Effector CD4-positive, alpha-beta T cell (primary cell): ENCODE measurements at places on chromosomes 3 and 15.

DNA sequence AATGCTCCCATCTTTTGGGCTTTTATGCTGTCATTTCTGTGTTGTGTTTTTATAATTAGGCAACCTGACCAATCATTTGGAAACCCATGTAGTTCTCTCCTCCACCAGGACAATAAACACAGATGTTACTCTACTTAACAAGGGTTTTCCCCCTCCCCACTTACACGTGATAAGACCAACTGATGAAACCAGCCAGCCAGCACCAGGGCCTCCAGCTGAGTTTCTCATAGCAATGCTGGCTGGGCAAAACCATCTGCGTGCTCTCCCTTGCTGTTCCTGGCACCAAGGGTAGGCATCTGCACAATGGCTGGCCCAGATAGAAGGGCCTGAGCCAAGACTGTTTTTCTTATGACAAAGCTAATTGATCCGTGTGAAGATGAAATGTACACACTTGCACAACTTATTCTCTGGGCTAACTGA, 310.4 kb downstream of the PLCL2 start:
- no peak for DNase-seq

DNA sequence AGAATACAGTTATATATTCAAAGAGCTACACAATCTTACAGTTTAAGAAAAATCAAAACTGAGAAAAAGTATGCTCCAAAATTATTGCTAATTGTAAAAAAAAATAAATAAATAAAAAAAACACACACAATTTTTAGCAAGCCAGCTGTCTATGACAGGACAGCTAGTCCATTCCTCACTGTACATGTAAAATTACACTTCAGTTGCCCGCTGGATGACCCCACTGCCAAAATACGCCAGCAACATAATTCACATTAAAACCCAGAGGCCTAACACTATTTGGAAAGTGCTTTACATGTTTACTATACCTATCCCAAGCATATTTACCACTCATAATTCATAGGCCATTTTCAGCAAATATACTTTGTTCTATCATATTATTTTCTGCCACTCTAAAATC, 5.8 kb downstream of the MYO9A start:
- no peak for DNase-seq

GRCh38 chr3:9397906-9398699, 688 bp downstream of the SETD5 start:
- peak; percentile 16 for DNase-seq

DNA sequence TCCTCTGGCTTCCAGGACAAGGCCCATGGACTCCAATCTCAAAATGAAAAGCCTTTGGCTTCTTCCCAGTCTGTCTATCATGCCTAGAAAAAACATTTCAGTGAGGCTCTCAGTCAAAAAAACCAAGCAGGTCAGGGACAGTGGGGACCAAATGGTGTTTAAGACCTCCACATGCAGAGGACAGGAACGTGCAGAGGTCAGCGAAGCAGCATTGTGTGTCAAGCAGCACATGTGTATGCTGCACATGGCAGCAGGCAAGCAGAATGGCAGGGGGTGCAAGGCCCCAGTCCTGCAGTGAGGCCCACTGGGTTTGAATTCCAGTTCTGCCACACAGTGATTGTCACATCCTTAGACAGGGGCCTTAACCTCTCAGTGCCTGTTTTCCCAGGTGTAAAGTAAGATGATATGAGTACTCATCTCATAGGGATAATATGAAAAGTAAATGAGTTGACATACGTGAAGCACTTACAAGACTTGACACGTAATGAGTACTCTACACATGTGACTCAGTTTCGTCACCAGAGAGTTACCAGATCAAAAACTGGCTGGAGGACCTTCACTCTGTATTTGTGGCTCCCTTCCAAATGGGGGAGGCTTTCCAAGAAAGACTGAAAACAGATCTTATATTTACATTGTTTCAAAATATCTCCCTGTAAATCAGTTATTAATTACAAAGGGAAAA, 11.2 kb downstream of the STIMATE start:
- no peak for DNase-seq

GRCh38 chr3:42849017-42849416, 26.7 kb downstream of the CYP8B1 start:
- no peak for DNase-seq

GRCh38 chr15:67174864-67175573, 79.4 kb downstream of the AAGAB start:
- no peak for DNase-seq

DNA sequence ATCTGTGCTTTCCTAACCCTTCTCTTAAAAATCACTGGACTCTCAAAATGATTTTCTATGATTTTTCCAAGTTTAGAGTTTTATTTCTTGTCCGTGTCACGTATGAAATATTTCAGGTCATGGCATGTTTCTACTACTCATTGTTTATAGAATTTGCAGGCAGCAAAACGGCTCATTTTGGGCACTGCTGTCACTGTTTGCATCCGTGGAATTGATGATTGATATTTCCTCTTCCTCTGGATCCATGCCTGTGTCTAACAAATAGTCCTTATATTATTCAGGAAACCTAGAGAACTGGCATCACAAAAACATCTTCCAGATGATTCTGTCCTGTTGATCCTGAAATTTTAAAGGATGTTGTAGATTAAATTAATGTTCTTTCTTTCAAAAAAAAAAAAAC, 47.6 kb downstream of the LARS2 start:
- DNase-seq, result no peak

DNA sequence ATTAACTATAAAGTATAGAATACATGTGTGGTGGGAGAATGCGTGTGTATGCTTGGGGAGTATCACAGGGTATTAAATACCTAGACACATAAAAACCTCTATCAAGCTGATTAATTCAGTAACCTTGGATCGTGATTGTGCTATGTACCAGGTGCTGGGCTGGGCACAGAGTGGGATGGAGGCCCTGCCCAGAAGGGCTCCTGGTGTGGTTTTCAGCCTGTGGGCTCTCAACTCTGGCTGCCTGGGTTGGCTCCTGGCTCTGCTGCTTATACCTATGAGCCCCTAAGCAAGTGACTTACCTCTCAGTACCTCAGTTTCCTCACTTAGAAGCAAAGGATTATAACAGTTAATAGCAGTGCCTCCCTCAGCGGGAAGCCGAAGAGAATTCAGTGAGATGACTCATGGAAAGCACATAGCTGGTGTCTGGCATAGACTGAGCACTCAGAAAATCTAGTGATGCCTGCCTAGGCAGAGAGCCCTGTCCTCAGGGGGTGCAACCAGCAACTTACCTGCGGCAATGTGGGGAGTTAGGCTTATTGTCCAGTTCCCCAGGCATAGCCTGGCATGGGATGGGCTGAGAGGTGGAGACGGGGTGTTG, 90.6 kb upstream of the MYZAP start:
- DNase-seq, result no peak

DNA sequence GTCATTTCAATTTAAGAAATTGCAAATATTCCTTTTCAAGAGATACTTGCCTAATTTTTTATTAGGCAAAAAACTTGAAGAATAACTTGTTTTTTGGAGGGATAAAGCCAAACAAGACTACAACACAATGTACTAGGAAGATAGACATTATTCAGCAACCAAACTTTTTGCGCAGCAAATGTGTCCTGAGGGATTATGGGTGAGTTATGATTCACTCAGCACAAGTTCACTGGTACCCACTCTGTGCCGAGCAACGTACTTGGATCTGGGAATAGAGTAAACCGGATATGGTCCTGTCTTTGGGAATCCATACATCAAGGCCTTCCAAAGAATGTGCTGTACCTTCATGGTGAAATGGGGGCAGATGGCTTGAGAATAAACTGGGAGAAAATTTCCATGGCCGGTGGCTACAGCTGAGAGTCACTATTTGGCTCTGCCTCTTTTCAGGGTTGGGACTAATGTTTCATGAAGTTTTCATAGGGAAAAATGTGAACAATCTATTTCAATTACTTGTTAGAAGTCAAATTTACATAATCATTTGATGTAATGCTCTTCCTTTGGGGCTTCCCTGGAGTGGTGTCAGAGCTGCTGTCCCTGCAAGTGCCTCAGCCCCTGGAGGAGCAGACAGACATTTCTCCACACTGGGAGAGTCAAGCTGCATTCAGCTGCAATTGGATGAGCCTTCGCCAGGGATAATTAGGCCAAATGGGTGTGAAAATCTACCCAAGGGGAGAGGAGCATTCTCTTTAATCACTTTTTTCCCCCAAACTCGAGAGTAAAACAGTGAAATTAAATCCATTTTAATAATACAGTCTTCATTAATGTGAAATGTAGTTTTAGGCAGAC, 315.2 kb downstream of the CLSTN2 start:
- no peak for DNase-seq
